ENCODE measurements at places on chromosomes 5 and 9.

- no peak for DNase-seq
Measured at GRCh38 chr5:68154119-68154857, 61.3 kb upstream of the PIK3R1 start.

DNA sequence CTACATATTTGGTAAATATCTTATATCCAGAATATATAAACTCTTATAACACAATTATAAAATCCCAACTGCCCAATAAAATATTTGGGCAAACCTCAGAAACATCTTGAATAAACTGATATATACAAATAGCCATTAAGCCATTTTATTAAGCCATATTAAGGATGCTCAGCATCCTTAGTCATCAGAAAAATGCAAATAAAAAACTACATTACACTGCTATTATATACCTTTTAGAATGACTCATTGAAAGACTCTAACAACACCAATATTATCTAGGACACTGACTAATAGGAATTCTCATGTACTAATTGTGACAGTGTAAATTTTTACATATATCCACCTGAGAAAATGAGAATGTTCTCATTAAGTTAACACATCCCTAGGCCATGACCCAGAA lies 77.8 kb downstream of the CDH10 start:
- DNase-seq: no peak

DNA sequence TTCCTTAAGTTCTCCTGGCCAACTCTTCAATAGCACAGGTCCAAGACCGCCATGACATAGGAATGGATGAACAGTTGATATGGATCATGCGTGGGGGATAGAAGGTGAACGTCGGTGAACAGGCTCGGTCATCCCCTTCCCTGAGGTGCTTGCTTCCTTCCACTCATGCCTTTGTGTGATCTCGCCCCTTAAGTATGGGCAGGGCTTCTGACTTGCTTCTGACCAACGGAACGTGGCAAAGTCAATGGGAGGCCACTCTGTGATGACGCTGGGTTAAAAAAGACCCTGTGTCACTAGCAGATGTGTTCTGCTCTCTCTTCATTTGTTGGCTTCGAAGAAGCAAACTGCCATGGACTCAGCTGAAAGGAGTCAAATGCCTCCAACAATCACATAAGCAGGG lies 240.5 kb upstream of the TUT7 start:
- no peak for DNase-seq

GRCh38 chr5:143412661-143413342 lies 9.3 kb upstream of the NR3C1 start:
- DNase-seq: no peak

- DNase-seq: no peak
Measured at GRCh38 chr5:2133080-2133479, 250.4 kb upstream of the IRX4 start.

- peak; percentile 79 for DNase-seq
Measured at GRCh38 chr5:15013654-15014463, 142.3 kb upstream of the ANKH start.

DNA sequence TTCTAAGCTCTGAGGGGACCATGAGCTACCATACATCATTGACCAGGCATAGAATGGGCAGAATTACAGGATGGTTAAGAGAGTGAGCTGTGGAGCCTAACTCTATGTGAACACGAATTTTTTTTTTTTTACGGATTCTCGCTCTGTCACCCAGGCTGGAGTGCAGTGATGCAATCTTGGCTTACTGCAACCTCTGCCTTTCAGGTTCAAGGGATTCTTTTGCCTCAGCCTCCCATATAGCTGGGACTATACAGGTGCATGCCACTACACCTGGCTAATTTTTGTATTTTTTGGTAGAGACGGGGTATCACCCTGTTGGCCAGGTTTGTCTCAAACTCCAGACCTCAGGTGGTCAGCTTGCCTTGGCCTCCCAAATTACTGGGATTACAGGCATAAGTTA lies 72.8 kb upstream of the PCAT7 start:
- no peak for DNase-seq

GRCh38 chr5:31626604-31627234 lies 12.2 kb upstream of the PDZD2 start:
- DNase-seq: no peak

DNA sequence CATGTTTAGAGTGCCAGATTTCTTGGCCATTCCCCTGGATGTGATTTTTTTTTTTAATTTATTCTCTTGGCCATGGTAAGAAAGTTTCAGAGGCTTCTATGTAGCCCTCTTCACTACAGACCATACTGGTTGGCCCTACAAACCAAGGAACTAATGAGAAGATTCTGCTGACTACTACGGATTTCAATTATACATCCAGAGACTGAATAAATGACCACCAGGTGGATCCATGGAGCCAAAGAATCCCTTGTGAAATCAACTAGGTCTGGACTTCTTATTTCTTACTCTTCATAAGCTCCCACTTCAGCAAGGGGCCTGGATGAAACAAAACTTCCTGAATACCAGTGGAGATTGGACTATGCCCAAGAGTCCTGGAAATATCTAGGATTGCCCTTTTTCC lies 27.6 kb downstream of the ZNF622 start:
- peak; percentile 36 for DNase-seq

- DNase-seq: peak; percentile 36
Measured at GRCh38 chr9:115498303-115498702, 380.3 kb upstream of the TNC start.

DNA sequence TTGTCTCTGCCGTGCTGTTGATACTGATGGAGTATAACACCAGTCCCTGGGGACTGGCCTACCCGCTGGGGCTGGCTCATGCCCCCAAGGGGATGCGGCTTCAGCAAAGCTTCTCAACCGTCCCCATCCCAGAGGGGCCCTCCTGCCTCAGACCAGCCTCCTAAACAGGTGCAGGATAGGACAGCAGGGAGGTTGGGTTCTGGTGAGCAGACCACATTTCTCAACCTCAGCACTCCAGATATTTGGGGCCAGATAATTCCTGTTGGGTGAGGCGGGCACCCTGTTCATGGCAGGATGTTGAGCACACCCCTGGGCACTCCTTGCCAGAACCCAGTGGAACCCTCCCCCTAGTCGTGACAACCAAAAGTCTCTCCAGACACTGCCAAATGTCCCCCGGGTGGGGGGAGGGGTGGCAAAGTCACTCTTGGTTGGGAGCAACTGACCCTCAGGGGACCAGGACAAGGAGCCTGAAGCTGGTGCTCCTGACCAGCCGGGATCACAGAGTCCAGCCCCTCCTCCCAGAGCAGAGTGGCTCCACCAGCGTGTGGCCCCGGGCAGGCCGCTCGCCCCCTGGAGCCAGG lies 107.8 kb downstream of the ZNF354C start:
- DNase-seq: no peak

DNA sequence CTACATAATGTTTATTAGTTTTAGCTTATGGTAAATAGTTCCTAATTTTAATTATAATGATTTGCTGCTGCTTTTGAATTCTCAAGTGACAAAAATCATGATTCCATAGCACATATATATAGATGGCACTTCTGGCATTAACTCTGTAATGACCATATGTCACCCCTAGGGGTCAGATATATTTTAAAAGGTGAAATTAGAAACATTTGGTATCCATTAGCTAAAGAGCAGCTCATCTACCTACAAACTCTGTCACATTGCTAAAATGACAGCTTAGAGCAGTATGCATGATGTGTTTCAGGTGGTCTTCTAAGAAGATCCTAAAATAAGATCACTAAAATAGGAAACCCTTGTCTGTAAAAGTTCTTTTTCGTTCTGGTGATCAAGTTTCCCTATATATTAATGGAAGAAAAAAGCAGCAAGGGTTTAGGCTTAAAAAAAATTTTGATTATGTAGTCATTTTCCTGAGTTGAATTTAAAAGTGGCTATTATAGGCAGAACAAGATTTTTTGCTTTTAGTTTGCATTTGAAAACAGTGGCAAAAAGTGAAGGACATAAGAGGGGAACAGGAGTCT lies 157.7 kb upstream of the POU5F2 start:
- DNase-seq: no peak

DNA sequence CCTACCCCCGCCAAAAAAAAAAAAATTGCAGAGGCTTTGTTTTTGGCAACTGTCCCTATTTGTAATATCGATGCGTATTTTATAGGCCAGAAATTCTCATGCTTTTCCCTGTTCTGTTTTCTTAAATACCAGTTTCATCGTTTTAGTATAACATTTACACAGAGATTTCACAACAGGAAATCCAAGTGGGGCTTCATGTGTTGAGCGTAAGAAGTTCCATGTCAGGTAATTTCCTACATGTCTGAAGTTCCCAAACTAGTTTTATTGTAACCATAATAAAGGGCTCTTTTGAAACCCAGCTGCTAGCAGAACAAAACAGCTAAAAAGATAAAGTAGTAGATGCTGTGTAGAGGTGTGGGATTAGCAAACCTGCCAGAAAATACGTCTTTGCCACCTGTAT lies 4.2 kb downstream of the SMC5 start:
- no peak for DNase-seq

GRCh38 chr9:124293718-124294506 lies 36.2 kb downstream of the NEK6 start:
- DNase-seq: no peak

GRCh38 chr9:125593581-125594222 lies 113.3 kb downstream of the MAPKAP1 start:
- no peak for DNase-seq

DNA sequence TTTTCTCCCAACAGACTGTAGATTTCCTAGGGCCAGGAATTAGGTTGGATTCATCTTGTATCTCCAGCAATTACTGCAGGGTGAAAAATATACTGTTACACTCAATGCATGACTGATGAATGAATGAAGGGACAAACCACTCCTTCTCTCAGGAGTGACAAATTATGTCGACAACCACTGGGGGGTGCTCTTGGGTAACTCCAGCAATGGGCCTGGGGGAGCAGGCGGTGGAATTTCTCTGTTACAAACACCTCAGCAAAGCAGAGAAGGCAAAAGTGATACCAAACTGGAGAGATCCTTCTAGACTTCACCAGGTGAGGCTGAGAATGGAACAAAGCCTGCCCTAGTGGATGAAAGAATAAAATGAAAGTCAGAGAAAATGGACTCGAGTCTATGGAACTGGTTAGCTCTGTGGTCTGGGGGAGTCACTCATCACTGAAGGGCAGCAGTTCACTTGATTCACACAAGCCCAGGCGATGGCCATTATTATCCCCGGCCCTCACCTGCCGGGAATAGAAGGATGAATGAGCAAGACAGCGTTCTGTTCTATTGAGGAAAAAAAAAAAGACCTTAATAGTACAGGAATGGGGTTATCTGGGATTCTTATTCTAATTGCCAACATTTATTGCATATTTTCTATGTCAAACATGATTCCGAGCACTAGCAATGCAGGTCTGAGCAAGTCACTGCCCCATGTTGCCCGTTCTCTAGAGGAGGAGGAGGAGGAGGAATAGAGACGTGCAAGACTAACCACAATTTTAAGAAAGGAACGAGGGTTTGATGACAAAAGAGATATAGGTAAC lies 341.1 kb downstream of the ASTN2 start:
- DNase-seq: peak; percentile 60

GRCh38 chr9:13716601-13717321 lies 437.3 kb upstream of the MPDZ start:
- DNase-seq: peak; percentile 68

DNA sequence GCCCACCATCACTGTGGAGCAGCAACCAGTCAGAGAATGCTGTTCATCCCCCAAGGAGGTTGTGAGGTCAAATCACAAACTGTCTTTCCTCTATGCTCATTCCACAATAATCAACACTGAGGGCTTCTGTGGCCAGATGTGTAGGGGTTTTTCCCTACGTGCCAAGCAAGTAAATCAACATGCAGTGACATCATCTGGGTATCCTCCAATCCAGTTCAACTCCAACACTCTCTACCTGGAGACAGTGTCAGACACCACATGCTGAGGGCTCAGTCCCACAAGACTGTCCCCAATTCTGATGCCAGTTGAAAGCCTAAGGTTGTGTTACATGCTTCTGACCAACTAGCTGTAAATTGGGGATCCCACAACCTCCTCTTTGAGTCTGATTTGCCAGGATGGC lies 57.3 kb upstream of the DMRT1 start:
- no peak for DNase-seq

DNA sequence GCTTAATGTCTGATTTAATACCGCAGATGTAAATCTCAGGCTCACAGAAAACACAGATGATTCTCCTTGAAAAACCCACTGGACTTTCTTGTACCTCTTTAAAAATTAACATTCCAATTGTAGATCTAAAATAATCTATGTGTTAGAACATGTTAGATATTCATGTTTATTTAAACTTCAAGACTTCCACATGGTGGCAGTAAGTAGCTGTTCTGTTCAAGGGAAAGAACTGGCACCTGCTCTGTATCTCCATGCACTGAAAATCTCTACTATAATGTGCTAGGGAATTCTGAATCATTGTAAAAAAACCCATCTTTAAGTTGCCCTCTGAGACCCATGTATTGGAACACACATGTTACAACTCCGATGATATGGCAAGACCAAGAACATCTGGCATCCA lies 366.9 kb downstream of the DMRTA1 start:
- DNase-seq: peak; percentile 60

- DNase-seq: no peak
Measured at GRCh38 chr9:1747417-1747967, 267.7 kb upstream of the SMARCA2 start.

DNA sequence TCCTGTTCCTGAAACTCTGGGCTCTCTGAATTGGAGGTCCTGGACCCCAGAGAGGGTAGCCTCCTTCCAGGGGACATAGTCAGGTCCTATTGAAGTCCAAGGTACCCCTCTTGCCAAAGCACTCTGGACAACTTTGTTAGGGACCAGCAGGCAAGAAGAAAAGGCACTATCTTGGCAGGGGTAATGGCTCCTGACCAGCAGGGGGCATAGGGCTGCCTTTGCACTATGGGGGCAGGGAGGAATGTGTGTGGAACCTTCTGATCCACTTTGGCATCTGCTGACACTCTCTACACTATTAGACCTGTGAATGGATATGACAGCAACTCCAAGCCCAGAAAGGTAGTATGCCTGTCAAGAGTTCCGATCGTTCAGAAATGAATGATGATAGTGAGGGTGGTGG lies 179.0 kb upstream of the CD180 start:
- DNase-seq: no peak

DNA sequence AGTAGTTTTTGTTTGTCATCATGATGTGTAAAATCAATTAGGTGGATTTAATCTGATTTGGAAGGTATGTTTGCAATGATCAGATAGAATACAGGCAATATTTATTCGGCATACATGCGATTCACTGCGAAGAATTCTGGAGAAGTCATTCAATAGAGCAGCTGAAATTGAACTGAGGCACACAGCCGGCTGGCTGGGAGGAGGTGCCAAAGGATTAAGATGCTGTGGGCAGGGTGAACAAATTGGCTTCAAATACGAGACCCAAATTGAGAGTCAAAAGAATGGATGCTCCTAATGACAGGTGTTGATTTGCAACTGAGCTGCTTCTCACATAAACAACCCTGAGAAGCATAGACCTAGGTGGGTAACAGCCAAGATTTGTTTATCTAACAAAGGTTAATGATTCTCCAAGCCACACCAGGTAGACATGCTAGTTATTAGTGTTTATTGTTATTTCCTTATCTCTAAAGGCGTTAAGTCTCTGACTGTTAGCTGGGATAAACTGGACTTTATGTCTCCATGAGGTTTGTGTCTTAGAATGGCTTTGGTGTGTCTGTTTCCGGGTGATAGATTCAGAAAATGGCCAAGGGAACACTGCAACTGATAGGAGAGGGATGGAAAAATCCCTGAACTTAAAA lies 55.3 kb upstream of the CLINT1 start:
- no peak for DNase-seq

- no peak for DNase-seq
Measured at GRCh38 chr9:24487250-24487861, 58.3 kb downstream of the IZUMO3 start.

GRCh38 chr9:84834426-84834825 lies 164.9 kb downstream of the NTRK2 start:
- no peak for DNase-seq

GRCh38 chr9:135763716-135764446 lies 61.9 kb downstream of the KCNT1 start:
- no peak for DNase-seq
